Neural progenitor cell (in vitro differentiated cells): ENCODE measurements at places on chromosomes 12 and 14.

- DNase-seq: no peak
These were observed 31.3 kb downstream of the ERC1 start for GRCh38 chr12:1022032-1022970.

- no peak for DNase-seq
These were observed 25.1 kb upstream of the FBRSL1 start for GRCh38 chr12:132464820-132465219.

GRCh38 chr12:24240707-24241106 lies 291.2 kb upstream of the SOX5 start:
- no peak for DNase-seq

DNA sequence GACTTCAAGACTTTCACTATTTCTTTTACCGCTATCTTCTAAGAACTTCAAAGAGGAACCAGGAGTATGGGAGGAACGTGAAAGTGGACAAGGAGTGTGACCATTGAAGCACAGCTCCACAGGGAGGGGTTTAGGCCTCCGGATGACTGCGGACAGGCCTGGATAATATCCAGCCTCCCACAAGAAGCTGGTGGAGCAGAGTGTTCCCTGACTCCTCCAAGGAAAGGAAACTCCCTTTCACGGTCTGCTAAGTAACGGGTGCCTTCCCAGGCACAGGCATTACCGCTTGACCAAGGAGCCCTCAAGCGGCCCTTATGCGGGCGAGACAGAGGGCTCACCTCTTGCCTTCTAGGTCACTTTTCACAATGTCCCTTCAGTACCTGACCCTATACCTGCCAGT lies 267.0 kb downstream of the RPL10L start:
- DNase-seq: no peak

DNA sequence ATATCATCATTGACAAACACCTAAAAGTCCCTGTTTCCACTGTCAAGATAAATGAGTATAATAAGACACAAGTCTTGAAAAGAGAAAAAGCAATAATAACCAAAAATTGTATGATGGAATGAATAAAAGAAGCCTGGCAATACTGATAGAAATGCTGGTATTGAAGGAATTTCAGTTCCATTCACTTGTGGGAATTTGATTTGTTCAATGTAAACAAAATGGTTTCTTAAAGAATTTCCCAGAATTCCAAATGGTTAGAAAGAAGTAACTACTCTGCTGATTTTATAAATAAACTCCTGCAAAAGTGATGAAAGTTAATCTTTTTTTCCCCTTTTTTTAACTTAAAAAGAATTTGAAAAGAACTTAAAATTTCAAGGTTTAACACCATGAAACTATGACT lies 129.9 kb upstream of the PDZRN4 start:
- no peak for DNase-seq

GRCh38 chr12:82694970-82695369 lies 8.3 kb downstream of the TMTC2 start:
- DNase-seq: no peak

- DNase-seq: no peak
These were observed 125.7 kb downstream of the CRADD start for GRCh38 chr12:93802698-93803423.

GRCh38 chr14:45793081-45793480 lies 540.1 kb upstream of the MIS18BP1 start:
- no peak for DNase-seq

DNA sequence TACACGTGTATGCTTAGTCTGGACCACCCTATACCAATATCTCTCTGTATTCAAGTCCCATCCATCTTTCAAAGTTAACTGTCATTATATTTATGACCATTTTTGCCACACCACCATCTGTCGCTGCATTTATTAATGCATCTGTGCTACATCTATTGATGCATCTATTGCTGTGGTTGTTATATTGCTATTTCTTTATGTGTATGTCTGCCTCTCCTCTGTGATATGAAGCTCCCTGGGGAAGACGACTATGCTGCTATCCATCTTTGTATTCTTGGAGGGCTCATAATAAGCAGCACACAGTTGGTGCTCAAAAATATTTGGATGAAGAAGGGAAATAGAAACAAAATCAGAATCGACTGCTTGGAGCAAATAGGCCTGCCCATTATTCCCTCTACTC lies 357.6 kb downstream of the RPS29 start:
- no peak for DNase-seq

- DNase-seq: no peak
These were observed 1112.7 kb downstream of the LRFN5 start for GRCh38 chr14:42719391-42719790.

- DNase-seq: no peak
These were observed 480.6 kb downstream of the ZFP36L1 start for GRCh38 chr14:68312300-68312699.

DNA sequence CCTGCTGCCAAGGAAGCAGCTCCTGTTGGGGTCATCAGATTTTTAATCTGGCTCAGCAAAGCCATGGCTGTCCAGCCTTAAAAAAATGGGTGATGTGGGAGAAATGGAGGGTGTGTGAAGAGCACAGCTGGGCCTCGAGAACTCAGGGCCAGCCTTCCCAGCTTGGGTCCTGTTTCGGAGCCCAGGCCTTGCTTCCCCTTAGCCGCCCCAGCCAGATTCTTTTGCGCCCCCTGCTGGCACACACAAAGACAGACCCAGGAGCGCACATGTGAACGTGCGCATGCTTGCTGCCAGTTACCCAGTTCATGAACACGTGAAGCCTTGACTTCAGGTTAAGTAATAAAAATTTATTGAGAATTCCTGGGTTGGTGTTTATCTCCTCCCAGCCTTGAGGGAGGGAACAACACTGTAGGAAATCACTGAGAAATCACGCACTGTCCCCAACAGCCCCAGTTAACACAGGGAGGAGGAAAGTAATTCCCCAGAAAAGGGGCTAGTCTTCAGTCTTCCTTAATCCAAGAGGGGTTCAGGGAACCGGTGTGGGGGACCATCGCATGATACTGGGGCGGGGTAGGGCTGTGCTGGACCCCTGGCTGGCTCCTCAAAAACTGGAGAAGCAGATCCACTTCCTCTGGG lies 5.3 kb downstream of the PHB2 start:
- peak; percentile 90 for DNase-seq

- DNase-seq: no peak
These were observed 11.2 kb upstream of the TMX1 start for GRCh38 chr14:51228890-51229289.

- no peak for DNase-seq
These were observed 51.1 kb downstream of the LIMA1 start for GRCh38 chr12:50232206-50232605.

GRCh38 chr12:47249719-47250357 lies 170.1 kb upstream of the AMIGO2 start:
- no peak for DNase-seq

GRCh38 chr14:94112513-94113063 lies 2.1 kb downstream of the IFI27 start:
- no peak for DNase-seq

GRCh38 chr12:67599691-67600090 lies 48.9 kb upstream of the DYRK2 start:
- DNase-seq: no peak

- DNase-seq: peak; percentile 51
These were observed 986 bp upstream of the NTF3 start for GRCh38 chr12:5430641-5431603.

- no peak for DNase-seq
These were observed 51.1 kb downstream of the SLC38A1 start for GRCh38 chr12:46217541-46218321.

GRCh38 chr12:70520847-70521246 lies 116.4 kb downstream of the PTPRB start:
- DNase-seq: no peak

DNA sequence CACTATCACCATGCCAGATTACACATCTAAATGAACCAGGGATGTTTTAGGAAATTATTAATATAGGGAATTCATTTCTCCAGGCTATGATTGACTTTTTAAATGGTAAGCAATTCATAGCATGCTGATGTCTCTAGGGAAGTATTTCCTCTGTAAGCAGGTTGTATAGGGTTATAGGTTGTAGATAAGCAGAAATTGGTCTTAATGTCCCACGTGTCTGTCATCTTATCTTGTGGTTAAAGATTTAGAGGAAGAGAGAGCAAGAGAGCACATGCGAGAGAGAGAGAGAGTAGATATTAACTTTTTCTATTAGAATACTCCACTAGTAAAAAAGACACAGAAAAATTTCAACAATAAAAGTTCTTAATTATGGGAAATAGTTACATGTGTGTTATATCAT lies 32.6 kb downstream of the TRHDE start:
- no peak for DNase-seq

GRCh38 chr14:103528146-103528586 lies 830 bp upstream of the TRMT61A start:
- DNase-seq: no peak

GRCh38 chr12:113862590-113863454 lies 103.3 kb downstream of the RBM19 start:
- no peak for DNase-seq

DNA sequence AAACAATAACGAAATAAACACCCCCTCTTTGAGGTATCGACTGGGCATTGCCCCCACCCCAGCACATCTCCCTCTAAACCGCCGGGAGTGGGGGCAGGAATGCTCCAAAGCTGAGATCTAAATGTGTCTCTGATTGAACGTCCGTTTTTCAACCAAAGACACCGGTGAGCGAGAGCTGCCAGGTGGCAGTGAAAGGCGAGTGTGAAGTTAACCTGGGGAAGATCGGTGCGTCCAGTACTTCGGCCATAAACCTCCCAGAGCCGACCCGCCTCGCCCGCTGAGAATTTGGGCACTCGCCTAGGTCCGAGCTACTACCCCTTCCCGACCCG lies 625 bp downstream of the ANGEL1 start:
- DNase-seq: peak; percentile 38

DNA sequence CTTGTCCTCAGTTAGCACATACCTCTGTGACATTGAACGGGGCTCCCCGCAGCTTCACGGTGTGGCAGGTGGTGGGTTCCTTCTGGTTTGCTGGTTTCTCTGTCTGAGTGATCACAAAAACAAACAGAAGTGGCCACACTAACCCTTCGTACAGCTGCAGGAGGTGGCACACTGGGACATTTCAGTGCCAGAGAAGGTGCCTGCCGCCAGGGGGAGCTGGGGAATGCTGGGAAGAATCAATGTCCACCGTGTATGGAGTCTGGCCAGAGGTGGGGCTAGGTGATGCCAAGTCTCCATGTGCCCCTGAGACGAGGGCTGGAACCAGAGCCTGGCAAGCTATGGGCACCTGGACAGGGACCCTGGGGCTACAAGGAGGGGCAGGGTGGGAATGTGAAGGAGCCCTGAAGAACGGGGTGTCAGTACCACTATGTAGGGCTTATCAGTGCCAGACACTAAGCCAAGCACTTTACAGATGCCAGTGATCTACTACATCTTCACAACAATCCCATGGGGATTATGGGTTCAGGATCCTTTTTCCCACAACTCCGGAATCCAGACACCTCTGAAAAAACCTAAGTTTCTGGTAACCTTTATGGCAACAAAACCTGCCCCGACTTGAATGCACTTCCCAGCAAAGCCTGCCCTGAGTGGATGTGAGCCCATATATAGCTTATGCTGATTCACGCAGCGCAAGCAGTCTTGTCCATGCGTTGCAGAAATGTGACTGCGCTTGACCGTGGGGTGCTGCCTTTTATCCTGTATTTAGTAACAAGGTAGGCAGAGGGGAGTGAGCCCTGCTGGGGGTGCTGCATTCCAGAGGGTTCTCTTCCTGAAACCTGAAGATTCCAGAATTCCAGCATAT lies 10.8 kb downstream of the RBM19 start:
- DNase-seq: peak; percentile 62

GRCh38 chr12:77343291-77343690 lies 277.9 kb upstream of the E2F7 start:
- no peak for DNase-seq

DNA sequence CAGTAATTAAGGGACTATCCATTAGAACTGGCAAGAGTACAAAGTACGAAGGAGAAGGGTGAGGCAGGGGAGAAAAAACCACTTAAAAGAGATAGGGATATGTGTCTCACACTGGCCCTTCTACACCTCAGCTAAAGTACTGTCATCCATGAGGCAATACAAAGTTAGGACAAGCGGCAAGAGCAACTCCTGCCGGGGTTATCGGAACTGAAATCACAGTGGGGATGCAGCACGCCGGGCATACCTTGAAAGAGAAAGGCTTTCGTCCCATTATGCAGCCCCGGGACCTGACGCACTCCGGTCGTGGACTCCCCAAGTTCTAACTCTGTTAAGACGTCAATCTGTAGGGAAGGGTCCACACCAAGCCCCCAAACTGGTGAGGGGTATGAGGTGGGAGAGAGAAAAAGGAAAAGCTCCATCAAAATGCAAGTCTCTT lies 1.1 kb downstream of the NELL2 start:
- DNase-seq: peak; percentile 63

GRCh38 chr14:22314183-22314820 lies 274.7 kb downstream of the DAD1 start:
- DNase-seq: peak; percentile 76

DNA sequence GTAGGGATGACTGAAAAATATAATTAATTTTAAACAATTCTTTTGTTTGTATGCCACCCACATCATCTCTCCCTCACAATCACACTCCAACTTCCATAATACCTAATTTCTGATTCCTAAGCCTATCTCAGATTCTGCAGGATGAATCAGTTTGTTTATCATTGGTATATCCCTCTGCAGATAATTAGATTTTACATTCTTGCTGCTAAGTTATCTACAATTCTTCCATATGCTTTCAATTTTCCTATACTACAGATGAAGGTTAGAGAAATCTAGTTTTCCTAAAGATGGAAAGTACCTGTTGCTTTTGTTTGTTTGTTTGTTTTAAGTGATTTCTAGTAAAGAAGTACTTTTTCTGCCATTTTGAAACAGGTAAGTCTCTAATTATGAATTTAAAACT lies 105.3 kb downstream of the ANKS1B start:
- DNase-seq: no peak

GRCh38 chr12:121579190-121579791 lies 1.5 kb downstream of the KDM2B start:
- DNase-seq: peak; percentile 65

GRCh38 chr12:89451841-89452251 lies 72.8 kb downstream of the GALNT4 start:
- DNase-seq: peak; percentile 74

GRCh38 chr14:60771117-60771516 lies 36.6 kb downstream of the MNAT1 start:
- DNase-seq: no peak

DNA sequence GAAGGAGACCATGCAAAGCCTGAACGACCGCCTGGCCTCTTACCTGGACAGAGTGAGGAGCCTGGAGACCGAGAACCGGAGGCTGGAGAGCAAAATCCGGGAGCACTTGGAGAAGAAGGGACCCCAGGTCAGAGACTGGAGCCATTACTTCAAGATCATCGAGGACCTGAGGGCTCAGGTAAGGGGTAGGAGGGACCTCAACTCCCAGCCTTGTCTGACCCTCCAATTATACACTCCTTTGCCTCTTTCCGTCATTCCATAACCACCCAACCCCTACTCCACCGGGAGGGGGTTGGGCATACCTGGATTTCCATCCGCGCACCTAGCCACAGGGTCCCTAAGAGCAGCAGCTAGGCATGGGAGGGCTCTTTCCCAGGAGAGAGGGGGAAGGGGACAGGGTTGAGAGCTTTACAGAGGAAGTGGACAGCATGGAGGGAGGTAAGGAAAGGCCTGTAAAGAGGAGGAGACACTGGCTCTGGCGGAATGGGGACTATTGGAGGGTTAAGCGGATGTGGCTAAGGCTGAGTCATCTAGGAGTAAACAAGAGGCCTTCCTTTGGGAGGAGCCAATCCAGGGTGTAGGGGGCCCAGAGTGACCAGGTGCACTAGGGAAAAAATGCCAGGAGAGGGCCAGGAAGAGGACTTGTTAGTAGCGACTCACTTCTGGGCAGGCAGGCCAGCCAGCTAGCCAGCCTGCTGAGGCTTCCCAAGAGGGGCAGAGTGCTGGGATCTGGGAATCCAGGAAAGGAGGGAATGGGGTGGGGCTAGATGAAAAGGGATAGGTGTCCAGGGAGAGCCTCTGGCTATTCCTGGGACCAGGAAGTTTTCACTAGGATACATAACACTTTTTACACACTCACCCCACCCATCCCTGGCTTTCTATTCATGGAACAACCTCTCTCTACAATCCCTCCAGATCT lies 754 bp downstream of the KRT18 start:
- peak; percentile 46 for DNase-seq
